ENCODE measurements at places on chromosomes 16 and 17.

GRCh38 chr17:2683912-2684311 is 27.7 kb downstream of the CLUH start:
- no peak for DNase-seq

GRCh38 chr16:54385141-54385540 is 98.6 kb upstream of the IRX3 start:
- DNase-seq = no peak

DNA sequence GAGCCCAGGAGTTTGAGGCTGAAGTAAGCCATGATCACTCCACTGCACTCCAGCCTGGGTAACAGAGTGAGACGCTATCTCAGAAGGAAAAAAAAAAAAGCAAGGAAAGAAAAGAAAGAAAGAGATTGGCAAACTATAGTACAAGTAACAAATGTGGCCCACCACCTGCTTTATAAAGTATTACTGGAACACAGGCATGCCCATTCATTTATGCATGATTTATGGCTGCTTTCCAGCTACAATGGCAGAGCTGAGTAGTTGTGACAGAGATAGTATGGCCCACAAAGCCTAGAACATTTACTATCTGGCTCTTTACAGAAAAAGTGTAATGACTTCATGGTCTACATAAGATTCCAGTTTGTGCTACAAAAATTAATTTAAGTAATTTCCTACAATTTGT is 23.6 kb downstream of the C16orf87 start:
- DNase-seq = no peak

DNA sequence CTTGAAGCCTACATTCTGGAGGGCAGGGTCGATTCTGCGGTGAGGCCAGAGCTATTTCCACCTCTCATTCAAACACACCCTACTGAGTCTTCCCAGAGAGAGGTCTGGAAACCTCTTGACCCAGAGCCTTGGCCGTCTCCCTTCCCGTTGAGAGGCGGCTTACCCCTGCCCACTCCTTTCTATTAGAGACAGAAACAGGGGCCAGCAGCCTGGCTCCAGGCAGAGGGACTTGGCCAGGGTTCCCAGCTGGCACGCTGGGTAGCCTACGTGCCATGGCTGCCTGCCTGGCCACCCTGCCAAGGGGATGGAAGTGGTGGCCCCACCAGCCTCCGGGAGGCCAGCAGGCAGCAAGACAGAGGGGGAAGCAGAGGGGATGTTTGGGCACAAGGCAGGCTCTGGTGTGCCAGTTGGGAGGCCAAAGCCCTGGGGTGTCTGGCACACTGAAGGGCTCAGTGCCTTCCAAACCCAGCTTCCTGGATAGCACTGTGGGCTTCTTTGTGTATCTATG is 6.0 kb downstream of the STAC2 start:
- no peak for DNase-seq

DNA sequence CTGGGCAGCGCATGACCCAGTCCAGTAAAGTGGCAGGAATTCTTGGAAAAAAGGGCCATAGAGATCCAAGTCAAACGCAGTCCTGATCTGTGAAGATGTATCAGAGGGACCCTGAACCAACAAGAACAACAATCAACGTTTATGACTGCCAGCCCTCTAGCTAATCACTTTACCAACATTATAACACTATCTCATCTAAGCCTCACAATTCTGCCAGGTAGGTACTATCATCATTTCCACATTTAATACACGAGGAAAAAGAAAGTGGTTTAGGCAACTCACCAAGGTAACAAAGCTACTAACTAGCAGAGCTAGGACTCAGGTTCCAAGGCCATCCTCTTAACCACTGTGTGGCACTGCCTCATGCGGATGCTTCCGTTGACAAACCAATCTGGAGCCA is 28.1 kb downstream of the TEX2 start:
- no peak for DNase-seq

- DNase-seq = no peak
These were observed 205.1 kb upstream of the ELAC2 start for GRCh38 chr17:13222975-13223374.

DNA sequence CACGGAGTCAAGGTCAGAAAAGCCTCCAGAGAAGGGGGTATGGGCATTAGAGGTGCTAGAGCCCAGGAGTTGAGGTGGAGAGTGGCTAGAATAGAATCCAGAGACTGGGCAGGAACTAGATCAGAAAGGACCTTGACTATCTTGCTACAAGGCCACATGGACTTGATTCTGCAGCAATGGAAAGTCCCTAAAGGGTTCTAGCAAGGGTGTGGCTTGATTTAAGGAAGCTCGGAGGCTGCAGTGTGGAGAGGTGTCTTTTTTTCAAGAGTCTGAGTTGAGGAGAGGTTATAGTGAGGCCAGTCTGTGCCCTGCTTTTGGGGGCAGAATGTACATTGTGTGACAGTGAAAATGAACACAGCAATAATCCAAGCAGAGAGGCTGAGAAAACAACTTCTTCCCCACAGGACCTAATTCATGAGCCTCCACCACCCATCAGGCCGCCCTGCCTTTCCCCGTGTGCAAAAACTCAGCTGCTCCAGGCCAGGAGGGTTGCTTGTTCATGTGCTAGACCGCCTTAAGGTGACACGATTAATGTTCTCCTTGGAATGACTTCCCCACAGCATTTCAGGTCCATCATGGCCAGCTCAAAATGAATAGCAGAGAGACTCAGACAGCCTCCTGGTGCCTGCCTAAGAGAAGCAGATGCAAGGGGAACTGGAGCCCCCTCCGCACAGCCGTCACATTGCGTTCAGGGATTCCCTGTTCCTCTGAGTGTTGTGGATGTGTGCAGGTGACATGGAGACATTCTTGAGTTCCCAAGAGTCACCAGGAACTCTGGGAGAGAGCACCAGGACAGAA is 8.7 kb upstream of the BEAN1 start:
- no peak for DNase-seq

DNA sequence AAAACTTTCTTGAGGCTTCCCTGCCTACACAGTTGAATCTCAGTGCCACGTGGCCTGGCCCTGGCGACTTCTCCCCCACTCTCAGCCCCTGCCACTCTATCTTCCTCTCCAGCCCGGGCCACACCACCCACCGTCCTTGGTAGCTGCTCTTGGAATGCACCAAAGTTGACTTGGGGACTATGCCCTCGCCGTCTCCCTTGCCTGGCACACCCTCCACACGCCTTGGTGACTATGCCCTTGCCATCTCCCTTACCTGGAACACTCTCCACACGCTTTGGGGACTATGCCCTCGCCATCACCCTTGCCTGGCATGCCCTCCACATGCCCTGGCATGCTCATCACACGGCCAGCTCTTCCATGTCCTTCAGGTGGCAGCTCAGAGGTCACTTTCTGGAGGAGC is 15.5 kb upstream of the TVP23A start:
- no peak for DNase-seq

GRCh38 chr17:73011016-73011486 is 81.4 kb downstream of the SLC39A11 start:
- DNase-seq = no peak

GRCh38 chr17:76556765-76557367 is 17.0 kb downstream of the PRCD start:
- no peak for DNase-seq

DNA sequence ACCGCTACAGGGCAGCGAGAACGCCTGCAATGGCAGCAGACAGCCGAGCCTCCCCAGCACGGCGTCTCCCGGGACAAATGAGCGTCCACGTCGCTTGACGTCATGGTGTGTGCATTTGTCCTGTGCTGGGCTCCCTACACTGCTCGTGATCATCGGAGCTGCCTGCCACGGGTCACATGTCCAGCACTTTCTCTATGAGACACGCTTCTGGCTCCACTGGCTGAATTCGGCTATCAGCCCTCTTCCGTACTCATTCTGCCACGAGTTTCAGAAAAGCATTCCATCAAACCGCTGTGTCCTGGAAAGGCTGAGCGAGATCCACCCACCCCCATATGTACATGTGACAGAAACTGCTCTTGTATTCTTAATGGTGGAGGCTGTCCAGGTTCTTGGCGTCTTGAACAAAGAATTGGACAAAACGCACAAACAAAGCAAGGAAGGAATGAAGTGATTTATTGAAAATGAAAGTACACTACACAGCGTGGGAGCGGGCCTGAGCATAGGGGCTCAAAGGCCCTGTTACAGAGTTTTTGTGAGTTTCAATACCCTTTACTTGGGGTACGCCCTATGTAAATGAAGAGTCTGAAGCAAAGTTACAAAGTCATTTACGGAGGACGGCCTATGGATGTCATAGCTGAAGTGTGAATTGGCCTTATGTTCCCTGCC is 28.5 kb upstream of the SHCBP1 start:
- DNase-seq = no peak

DNA sequence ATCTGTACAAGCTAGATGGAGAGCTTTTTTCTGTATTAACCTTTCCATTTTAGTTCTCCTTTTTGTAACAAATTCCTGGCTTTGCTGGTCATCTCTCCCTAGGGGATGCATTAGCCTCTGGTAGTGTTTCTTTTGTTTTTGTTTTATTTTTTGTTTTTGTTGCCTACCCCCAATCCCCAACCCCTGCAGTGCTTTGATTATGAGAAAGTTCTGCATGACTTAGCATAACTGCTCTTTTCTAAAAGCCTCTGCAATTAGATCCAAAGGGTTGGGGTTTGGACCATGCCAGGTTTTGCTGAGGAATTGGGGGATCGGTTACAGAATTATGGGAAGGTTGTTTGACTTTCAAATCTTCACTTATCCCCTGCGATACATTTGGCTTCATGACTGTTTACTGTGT is 98.2 kb downstream of the ADAMTS18 start:
- DNase-seq = no peak

DNA sequence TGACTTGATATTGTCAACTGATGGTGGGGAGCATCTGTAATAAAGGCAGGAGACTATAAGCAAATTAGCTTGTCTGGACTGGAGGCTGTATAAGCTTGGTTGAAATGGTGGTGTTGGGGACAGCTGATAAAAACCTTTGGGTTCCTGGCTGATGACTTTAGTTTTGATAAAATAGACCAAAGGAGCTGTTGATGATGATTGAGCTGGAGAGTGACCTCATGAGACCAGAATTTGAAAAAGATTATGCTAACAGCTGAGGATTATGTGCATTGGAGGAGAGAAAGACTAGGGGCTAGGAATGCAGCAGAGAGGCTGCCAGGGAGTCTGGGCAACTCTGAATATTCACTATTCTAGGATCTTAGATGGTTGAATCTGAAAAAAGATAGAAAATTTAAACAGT is 8.7 kb upstream of the CDC27 start:
- DNase-seq = no peak

GRCh38 chr17:19549746-19550623 is 16.3 kb downstream of the SLC47A1 start:
- DNase-seq = no peak

DNA sequence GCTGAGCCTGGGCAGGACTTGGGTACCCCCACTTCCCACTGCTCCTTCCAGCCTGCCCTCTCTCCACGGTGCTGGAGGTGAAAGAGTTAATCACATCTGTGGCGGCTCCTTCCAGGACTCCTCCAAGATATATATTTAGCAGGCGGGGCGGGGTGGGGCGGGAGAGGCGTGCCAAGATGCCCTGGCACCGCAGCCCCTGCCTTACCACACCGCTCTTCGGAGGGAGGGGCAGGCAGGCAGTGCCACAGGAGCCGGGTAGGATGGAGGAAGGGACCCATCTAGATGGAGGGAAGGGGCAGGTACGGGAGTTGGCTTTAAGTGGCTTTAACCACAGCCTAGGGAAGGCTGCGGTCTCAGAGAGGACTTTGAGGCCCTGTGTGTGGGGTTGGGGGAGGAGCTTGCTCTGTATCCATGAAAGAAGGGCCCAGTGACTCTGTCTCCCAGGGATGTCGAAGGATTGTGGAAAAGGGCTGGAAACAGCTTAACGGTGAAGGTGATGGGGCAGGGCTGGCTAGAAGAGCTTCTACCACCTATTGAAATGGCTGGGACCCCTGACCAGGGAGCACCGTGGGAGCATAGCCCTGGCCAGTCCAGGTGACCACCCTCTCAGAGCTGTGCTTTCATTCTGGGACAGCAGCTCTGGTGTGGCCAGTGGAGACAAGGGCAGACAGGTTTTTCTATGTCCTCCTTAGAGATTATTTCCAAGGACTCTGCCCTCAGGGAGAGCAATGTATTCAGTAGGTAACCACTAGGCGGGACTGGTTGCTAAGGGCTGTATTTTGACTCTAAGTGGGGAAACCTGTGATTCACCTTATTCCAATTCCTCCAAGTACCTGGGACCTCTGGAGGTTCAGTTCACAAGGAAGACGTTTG is 13.0 kb downstream of the GPR142 start:
- no peak for DNase-seq

DNA sequence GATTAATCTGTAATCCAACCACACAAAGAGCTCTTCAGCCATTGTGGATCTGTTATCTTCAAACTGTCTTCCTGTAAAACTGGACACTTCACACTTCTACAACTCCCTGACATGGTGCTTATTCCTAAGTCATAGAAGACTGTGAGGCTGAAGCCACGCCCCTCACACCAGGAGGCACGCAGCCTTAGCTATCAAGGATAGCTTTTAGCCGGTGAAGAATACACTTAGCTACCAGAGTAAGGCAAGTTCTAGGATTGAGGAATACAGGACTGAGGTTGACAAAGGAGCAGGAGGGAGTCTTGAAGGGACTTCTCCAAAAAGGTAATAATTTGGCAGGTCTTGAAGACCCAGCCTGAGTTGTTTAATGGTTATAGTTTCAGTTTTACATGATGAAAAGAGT is 79.8 kb upstream of the GAS7 start:
- DNase-seq = no peak

GRCh38 chr17:4710693-4711634 is 532 bp downstream of the ARRB2 start:
- peak; percentile 70 for DNase-seq

GRCh38 chr17:63629627-63630026 is 7.4 kb downstream of the MAP3K3 start:
- DNase-seq = no peak

DNA sequence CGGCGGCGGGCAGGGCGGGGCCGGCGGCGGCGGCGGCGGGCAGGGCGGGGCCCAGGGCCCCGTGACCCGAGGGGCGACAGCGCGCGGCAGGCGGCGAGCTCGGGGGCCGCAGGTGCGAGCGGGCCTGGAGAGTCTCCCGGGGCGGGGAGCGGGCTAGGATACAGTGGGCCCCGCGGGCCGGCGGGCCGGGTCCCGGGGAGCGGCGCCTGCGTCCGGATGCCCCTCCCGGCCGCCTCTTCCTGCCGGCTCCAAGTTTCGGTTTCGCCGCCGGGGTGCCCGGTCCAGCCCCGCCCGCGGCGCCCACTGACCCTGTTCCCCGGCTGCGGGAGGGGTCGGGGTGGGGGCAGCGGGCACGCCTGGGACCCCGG is at the start of gene RNF213:
Gene RNF213 (plus strand): TSS at position 62 of the 368 bp plus-strand sequence. CDS start 2,830 bp downstream, outside the sequence.
- peak; percentile 50 for DNase-seq

- no peak for DNase-seq
These were observed 45.3 kb downstream of the DDX19A start for GRCh38 chr16:70391881-70392481.

DNA sequence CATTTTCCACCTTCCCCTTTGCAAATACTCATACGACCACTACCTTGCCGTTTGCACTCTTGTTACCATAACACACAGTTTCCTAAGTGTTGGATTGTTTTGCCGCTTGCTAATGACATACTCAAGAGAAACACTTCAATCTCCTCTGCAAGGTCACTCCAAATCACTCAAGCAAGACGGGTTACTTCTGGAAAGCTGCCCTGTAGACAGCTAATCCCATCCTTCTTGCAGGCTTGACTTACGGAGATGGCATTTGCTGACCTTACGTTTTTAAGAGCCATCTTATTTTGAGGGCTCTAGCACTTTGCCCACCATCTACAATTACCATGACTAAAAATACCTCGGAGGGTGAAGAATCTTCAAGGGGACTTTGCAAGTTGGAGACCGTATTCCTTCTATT is 46.2 kb downstream of the MYH3 start:
- no peak for DNase-seq

GRCh38 chr17:82021900-82022309 is 773 bp downstream of the CENPX start:
- no peak for DNase-seq

- no peak for DNase-seq
These were observed 349.7 kb upstream of the CCL2 start for GRCh38 chr17:33905338-33905800.

- DNase-seq = peak; percentile 11
These were observed 59.4 kb downstream of the NUP93 start for GRCh38 chr16:56789360-56789759.

Data from activated CD4-positive, alpha-beta T cell treated with anti-CD3 and anti-CD28 coated beads, Interleukin-2, Interleukin-4, amounts not matched to agents 100 ng/mL and 50 ng/mL, durations not matched to agents 16 hours and 8 hours (primary cell).